RCC 7860 (cell line): ENCODE measurements at places on chromosomes 2 and 18.

DNA sequence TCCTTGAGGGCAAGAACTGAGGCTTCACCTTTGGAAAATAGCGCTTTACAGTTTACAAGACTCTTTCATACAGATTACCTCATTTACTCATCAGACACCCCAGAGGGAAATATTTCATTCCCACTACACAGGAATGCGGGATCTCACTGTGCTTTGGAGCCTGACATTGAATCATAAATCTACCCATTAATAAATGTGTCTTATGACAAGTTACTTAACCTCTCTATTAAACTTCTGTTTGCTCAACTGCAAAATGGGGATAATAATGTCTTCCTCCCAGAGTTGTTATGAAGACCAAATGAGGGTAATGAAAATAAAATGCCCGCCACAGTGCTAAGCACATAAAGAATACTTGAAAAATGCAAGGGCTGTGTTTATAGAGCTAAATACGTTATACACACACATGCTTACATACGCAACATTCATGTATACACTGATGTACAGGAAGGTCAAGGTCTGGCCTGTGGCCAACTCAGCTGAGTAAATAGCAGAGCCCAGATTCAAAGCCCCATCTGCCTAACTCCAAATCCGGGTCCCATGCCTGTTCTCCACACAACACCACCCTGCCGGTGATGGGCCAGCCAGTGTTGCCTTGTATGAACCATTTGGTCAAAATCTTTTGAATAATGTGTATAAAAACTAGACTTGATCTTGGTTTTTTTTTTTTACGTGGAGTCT lies 77.8 kb upstream of the STPG4 start:
- no peak for DNase-seq

- no peak for DNase-seq
Observed at GRCh38 chr2:1659951-1660565, 84.3 kb downstream of the PXDN start.

DNA sequence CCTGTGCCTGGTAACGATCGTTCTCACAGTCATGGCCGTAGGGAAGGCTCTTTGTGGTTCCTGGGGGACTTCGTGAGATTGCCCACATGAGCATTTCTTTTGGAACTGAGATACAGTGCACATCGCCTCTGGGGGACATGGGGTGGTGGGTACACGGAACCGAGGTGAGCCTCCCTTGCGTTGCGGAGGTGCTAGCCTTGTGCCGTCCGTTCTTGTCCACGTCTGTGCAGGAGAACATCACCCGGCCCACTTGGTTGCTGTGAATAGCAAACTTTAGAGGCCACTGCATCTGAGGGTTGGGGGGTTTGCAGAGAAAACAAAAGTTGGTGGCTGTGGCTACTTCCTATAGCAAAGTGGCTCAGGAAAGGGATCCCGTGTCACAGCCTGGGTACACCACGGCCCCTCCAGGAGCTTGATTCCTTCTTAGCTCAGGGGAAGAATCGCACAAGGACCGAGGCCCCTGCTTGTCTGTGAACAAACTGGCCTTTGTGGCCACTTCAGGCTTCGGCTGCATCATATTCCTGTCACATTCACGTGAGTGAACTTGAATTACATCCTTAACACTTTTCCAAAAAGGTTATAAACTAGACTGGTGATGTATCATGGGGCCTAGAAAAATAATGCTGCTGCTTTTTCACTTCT lies 72.6 kb downstream of the LRRFIP1 start:
- DNase-seq: no peak

- no peak for DNase-seq
Observed at GRCh38 chr2:237244976-237245646, 159.4 kb downstream of the COPS8 start.

- DNase-seq: no peak
Observed at GRCh38 chr2:171320208-171320621, 113.6 kb downstream of the METTL8 start.
